ENCODE measurements at places on chromosomes 7 and 10.

DNA sequence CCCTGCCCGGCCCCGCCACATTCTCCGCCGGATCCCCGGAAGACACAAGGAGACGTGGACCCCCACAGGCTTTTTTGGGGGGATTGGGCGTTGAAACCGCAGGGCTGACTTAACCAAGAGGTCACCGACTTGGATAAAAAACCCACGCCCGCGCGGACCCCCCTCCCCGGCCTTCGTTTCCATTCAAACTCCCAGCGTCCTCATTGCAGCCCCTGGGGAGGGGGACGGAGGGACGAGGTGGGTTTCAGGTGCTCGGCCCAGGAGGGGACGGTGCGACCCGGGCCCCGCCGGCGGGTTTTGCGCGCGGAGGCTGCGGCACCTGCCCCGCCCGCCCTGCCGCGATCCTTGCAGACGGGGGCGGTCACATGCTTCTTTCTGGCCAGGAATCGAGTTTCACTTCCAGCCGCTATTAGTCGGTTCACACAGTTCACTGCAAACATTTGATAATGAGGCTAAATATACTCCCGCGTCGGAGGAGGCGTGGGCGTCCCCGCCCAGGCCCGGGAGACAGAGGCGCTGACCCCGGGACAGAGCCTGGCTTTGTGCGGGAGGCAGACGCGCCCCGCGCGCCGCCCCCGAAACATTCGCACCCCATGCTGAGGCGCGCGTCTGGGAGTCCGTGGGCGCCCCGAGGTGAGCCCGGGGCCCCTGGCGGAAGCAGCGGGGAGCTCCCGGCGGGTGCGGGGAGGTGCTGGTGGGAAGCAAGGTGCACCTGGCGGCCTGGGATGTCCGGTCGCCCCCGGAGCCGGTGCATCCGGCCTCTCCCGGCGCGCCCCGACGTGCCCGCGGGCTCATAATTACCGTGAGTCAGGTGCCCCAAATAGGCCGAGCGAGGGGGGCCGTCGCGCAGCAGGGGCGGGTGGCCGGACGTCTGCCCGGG, 2.7 kb upstream of the PDGFA start:
- no peak for DNase-seq

GRCh38 chr7:83866582-83866981, 217.6 kb upstream of the SEMA3E start:
- DNase-seq = no peak

DNA sequence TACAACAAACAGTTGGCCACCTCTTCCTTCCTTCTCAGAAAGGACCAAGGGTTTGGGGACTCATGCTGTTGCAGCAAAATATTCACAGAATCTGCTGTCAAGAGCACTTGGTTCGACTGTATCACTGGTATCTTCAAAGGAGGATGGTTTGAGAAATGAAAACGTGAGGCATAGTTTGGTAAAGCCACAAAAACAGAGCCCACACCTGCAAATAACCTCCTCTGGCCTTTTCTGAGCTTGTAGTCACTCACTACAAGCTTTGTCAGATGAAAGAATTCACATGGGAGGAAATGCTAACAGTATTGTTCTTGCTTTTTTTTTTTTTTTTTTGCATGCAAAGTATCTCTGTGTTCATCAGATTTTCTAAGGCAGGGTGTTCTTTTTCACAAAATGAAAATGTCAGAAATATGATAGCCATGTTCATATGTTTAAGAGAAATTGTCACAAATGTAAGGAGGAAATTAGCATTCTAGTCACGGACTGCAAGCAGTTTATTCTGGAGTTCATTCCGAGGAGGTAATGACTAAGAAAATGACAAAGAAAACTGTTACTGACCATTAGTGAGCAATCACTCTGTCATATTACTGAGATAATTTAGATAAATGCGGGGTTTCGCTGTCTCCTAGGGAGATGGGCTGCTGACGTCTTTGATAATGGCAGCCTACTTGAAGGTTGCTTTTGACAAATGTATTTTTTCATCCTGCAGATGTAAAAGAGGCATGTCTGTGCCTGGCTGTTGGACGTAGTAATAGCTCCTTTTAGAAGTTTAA, 117.8 kb upstream of the MYO3A start:
- DNase-seq = no peak

- peak; percentile 73 for DNase-seq
These were observed 10.4 kb downstream of the ATG9B start for GRCh38 chr7:151013733-151014497.

- DNase-seq = no peak
These were observed 206.4 kb downstream of the KCNMA1 start for GRCh38 chr10:77431209-77431611.

- DNase-seq = no peak
These were observed 30.3 kb downstream of the OAT start for GRCh38 chr10:124388476-124388822.

GRCh38 chr7:1679966-1680730, 10.1 kb downstream of the ELFN1 start:
- no peak for DNase-seq

- DNase-seq = no peak
These were observed 129.4 kb upstream of the SHH start for GRCh38 chr7:155941688-155942087.

- no peak for DNase-seq
These were observed 530.5 kb downstream of the ACTR3B start for GRCh38 chr7:153290066-153290465.

- no peak for DNase-seq
These were observed 17.4 kb upstream of the SPOCK2 start for GRCh38 chr10:72105710-72106109.

GRCh38 chr10:109914966-109915365, 8.3 kb downstream of the XPNPEP1 start:
- DNase-seq = no peak

- DNase-seq = no peak
These were observed 8.7 kb upstream of the PYROXD2 start for GRCh38 chr10:98423691-98424120.

GRCh38 chr10:3895045-3895631, 110.1 kb upstream of the KLF6 start:
- DNase-seq = no peak

- no peak for DNase-seq
These were observed 55.5 kb upstream of the PTPN12 start for GRCh38 chr7:77481615-77482014.

- DNase-seq = no peak
These were observed 15.5 kb downstream of the CFTR start for GRCh38 chr7:117495308-117495707.

DNA sequence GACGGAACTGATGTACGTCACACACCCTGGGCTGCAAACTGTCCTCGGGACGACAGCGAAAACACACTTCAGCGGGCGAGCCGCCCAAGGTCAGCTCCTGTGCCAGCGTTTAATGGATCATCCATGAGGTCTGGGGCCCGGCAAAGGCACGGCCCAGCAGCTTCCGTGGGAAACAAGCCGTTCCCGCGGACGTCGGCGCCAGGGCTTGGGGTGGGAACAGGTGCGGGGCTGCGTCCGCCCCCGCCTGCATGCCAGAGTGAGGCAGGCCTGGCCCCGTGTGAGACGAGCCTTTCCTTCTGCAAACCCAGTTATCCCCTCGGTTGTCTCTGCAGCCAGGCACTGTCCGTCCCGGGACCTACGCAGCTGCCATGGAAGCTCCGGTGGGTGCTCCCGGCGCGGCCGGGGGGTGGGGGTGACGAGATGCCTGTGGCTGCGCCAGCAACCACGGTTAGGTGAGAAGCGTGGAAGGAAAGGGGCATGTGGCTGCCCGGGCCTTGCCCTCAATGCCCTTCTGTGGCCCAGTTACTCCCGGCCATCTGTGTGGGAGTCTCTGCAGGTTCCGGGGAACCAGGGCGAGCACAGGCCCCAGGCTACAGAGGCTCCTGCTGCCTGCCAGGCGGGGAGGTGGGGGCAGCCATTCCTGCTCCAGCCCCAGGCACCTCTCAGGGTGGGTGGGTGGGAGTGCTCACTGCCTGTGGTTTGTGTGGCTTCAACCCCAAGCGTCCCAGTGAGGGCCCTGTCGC, 42.2 kb upstream of the PDGFA start:
- no peak for DNase-seq

GRCh38 chr7:47648275-47648925, 66.5 kb upstream of the TNS3 start:
- DNase-seq = no peak

- no peak for DNase-seq
These were observed 31.9 kb downstream of the WDR11 start for GRCh38 chr10:120883071-120883470.

DNA sequence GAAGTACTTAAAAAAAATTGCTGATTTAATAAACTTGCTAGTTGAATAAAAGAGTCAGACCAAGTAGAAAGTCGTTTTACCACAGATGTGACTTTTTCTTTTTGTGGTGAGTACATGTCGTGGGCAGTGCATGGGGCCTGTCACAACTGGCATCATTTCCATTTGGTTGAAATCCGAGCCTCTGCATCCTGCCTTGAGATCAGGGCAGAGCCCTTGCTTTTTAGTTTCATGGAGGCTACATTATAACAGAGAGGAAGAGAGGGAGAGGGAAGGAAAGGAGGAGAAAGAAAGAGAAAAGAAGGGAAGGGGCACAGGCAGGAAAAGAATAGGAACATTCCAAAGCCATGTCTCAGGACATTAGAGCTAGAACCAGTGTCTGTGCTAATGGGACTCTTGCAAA, 20.4 kb upstream of the INSYN2A start:
- no peak for DNase-seq

GRCh38 chr10:112637901-112638300, 190.9 kb downstream of the VTI1A start:
- no peak for DNase-seq

DNA sequence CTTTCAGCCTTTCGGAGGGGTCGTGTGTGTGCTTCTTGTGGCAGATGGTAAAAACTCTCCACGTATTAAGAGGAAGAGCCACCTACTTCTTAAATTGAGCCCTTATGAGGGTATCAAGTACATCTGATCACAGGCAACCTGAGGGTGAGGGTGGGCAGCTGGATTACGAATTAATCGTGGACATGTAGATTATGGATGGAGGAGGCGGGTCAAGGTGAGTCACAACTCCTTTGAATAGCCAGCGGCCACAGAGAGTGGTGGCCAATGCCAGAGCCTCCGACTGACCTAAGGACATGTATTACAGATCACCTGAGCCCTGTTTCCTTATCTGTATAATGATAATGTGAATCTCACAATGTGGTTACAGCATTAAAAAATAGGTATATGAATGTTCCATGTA, 1083.9 kb downstream of the SORCS3 start:
- no peak for DNase-seq

GRCh38 chr10:132104471-132105301, 38.9 kb downstream of the JAKMIP3 start:
- DNase-seq = no peak

- DNase-seq = no peak
These were observed 188.5 kb upstream of the SHH start for GRCh38 chr7:156000601-156001396.

- DNase-seq = no peak
These were observed 24.4 kb upstream of the C10orf67 start for GRCh38 chr10:23368816-23369640.

All from activated T-helper 1 cell treated with anti-CD3 and anti-CD28 coated beads, Interleukin-2, amount 50 U/mL, for 16 hours (primary cell).